Right renal pelvis (tissue), 4 donors: ENCODE measurements at places on chromosomes 4 and X.
A peak's percentile ranks its signal among the peaks of the same experiment; 100 is the strongest.

DNA sequence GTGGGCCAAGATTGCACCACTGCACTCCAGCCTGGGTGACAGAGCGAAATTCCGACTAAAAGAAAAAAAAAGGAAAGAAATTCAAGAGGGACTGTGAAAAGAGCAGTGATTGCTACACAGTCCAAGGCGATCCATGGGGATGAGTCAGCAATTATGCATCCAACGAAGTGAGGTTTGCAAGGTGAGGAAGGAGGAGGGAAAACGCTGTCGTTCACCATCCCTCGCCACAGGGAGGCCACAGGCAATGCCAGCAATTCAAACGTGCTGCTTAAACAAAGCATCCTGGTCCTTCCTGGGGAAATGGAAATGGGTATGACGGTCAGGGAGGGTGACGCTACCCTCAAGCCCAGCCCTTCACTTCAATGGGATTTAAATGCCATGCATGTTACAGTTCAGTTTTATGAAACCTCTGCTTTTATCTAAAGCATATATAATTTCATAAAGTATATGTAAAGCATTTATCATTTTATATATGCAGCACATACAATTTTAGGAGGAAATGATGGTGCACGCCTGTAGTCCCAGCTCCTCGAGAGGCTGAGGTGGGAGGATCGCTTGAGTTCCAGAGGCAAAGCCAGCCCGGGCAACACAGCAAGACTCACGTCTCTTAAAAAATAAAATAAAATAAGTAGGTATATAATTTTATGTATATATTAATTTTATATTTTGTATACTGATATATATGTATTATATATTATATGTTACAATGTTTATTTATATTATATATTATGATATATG, 108.7 kb downstream of the DHRSX start:
- DNase-seq, result no peak

DNA sequence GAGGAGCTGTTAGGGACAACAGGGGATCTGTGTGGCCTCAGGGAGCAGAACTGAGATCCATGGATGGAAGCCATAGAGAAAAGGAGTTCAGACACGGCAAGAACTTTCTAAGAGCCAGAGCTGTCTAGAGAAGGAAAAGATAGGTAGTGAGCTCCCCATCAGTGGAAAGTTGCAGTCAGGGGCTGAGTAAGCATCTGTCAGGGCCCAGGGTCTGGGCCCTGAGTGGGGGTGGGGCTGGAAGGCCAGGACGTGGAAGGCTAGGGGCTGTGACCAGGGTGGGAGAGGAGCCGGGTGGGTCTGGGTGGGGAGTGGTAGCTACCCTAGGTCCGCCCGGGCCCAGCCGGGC, 324 bp upstream of the MSN start:
- DNase-seq, result no peak

- DNase-seq, result no peak
These were observed 441.9 kb downstream of the FSTL5 start for GRCh38 chr4:161721947-161722346.

GRCh38 chr4:83128240-83128929, 13.9 kb upstream of the PLAC8 start:
- DNase-seq, result no peak

- no peak for DNase-seq
These were observed 612.2 kb downstream of the IQCM start for GRCh38 chr4:149203256-149204001.

DNA sequence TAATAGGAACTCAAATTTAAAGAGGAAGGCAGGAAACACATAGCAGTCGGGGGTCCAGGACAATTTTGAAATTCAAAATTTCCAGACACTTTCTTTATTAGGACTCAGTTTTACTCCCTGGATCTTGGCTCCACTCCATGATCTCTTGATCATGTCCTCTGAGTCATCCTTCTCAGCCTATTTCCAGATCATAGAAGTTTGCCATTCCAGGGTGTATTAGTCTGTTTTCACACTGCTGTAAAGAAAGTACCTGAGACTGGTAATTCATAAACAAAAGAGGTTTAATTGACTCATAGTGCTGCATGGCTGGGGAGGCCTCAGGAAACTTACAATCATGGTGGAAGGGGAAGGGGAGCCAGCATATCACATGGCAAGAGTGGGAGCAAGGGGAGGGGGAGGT, 564.7 kb upstream of the ACTRT1 start:
- DNase-seq, result no peak

DNA sequence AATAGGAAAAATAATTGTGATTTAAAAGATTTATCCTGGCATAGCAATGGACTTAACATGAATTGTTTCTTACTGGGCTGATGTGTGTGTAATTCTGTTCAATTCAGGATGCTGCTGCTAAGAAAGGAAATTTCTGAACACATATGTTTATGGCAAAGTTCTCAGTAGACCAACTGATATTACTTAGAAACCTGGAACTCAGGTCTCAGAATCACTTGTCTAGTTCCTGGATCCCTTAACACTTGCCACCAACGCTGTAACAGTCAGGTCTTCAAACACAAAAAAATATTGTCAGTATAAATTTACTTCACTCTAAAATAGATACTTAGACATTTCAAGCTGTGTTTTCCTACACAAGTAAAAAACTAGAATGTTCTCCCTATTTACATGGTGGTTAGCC, 5.5 kb downstream of the CASP3 start:
- no peak for DNase-seq

GRCh38 chr4:146488495-146489174, 33.1 kb downstream of the SLC10A7 start:
- DNase-seq, result no peak

DNA sequence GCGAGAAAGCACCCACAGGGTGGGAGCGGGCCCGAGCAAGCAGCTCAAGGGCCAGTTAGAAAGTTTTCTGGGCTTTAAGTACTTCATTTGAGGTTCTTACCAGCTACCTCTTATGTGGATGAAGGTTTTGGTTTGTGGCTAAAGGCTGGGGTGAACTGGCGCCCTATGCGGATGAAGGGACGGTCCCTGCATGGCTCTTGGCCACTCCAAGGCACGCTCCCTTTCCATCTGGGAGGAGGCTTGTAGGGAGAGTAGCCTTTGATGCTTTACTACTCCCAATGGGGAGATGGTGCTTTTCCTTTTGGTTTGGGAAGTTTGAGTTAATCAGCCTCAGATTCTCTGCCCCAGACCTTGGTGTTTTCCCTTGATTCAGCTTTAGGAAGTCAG, 17.7 kb downstream of the MRFAP1 start:
- no peak for DNase-seq

DNA sequence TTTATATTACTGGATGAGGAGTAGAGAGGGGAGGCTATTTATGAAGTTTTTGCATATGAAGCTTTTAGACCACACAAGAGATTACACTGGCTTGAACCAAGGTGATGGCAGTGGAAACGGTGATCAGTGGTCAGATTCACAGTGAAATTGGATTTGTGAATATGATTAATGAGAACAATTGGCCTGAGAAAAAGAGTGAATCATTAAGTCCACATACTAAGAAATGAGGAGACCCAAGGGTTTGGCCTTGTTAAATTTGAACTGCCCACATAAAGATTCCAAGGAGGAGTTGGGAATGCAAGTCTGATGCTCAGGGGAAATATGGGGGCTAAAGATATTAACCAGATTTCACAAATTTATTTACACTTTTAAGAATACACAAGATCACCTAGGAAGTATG, 155.3 kb upstream of the ADGRL3 start:
- DNase-seq, result no peak

DNA sequence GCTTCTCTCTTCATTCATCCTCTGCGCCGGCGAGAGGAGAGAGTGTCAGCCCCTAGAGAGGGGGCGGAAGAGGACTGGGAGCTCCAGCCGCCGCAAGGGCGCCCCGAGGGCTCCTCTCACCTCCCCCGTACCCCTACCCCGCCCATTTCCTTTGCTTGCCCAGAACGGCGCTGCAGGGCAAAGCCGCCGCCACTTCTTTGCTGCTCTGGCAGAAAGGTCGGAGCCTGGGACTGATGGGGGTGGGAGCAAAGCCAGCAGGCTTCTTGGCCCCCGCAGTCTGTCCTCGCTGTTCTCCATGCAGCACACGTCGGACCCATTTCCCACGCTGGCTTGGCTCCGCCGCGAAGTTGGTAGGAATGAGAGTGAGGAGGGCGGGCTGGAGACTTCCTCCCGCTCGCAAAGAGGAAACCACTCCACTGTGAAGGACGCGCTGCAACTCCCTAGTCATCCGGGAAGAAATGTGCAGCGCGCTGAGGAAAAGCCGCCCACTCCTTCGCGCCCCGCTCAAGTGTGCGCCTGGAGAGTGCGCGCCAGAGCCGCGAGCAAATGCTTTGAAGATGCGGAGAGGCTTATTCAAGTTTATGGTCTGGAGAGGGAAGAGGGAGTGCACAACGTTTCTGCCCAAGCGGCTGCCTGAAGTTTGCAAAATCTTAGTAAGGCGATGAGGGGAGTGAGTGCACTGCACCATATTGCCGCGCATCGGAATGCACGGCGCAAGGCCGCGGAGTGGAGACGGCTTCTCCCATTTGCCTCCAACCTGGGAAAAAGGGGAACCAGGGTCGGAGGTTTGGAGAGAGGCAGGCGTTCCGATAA, 2.8 kb upstream of the PCDH7 start:
- DNase-seq, result no peak

GRCh38 chrX:110563282-110563681, 204.6 kb downstream of the RTL9 start:
- no peak for DNase-seq

- no peak for DNase-seq
These were observed 29.8 kb downstream of the FGFR3 start for GRCh38 chr4:1822568-1823544.

DNA sequence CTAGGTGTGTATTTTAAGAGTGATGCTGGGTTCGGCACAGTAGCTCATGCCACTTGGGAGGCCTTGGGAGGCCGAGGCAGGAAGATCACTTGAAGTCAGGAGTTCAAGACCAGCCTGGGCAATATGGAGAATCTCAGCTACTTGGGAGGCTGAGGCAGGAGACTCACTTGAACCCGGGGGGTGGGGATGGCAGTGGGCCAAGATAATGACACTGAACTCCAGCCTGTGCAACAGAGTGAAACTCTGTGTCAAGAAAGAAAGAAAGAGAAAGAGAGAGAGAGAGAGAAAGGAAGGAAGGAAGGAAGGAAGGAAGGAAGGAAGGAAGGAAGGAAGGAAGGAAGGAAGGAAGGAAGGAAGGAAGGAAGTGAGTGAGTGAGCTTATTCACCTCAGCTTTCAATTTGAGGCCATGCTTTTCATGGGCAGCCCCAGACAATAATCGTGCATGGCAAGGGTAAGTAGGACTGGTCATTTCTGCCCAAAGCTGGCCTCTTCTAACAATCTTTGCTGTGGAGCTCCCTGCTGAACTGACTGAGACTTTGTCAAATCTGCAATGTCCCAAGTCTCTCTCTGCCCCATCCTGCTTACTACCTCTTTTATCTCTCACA, 42.5 kb upstream of the ELF2 start:
- no peak for DNase-seq

DNA sequence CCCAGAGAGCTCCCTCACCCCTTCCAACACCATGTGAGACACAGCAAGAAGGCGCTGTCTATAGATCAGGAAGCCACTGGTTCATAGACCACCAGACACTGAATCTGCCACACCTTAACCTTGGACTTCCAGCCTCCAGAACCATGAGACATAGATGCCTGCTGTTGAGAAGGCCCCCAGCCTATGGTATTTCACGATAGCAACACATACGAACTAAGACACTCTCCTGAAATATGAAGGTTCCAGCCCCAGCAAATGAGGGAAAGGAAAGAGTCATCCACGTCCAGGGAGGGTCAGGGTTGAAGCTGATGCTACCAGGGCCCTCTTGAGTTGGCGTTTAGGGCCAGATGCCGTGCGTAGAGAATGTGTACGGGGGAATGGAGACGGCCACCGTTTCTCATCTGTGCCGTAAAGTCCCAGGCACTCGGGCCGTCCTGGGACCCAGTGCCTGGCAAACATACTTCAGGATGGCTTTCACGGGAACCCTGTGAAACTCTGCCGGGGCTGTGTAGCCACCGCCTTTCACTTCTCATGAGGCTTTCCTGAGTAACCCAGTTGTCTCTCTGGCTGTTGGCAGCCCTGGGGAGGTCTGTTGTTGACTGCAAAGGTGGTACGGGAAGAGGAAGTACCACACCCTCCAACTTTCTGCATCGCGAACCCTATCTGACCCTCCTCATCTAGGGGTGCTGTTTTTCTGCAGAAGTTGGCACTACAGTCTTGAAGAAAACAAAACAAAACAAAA, 17.7 kb upstream of the P2RY8 start:
- DNase-seq, result no peak

DNA sequence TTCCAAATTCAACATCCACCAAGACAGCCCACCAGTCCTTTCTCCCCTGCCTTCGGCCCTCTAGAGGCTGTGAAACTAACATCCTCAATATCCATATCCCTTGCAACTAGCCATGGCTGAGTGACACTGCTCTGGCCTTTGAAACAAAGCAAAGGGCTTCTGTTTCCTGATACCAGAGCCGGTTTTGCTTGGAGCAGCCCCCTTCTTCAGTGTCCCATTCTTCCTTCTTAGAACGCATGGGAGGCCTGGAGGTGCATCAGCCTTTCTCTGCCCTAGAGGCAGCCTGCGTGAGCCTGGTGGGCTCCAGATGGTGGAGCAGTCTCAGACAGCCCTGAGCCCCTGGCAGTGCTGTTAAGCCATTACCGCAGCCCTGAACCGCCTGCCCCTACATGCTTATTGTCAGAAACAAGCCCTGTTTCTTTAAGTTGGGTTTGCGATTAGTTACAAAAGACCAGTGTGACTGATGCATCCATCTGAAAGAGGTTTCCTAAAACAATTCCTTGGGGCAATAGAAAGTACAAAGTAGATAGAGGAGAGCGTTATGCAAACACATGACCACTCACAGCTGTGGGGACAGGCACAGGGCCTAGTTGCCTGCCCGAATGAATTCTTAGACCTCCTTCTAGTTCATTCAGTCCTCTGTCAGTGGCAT, 74.1 kb downstream of the EVC start:
- DNase-seq, result no peak

GRCh38 chr4:124810827-124811226, 98.3 kb upstream of the ANKRD50 start:
- DNase-seq, result peak; percentile 8

DNA sequence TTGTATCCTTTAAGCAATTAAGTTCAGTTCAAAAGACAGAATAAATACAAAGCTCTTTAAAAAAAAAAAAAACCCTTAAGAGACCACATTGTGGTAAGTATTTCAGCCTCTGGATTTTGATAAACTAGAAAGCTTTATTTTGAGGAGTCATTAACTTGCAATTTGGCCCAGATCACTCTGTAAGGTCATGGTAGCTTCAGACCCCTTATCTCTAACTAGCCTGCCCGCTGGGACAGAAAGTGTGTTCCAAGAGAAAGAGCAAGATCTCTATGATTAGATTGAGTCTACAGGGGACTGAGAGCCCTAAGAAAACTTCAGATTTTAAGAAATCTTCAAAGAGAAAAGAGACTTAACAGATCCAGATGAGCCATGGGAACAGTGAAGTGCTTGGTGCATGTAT, 45.6 kb downstream of the GALNT7 start:
- DNase-seq, result no peak

- DNase-seq, result no peak
These were observed 52.4 kb downstream of the SEPTIN11 start for GRCh38 chr4:77001907-77002306.

GRCh38 chrX:86946569-86946968, 571.0 kb upstream of the KLHL4 start:
- DNase-seq, result peak; percentile 7

DNA sequence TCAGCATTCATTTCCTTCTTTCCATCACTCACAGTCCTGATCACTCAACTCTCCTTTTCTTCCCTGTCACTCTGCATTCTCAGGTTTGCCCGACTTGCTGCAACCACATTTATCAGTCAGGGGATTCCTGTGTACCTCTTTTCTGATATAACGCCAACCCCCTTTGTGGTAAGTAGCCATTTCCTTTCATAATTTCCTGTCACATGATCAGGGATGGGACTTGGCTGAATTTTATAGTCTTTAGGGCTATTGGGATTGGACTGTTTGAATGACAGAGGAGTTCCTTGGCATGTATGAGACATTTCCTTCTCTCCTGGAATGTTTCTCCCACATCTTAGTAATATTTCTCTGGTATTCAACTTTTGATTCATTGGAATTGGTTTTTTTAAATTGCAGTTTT, 11.0 kb downstream of the PGM2 start:
- DNase-seq, result no peak
